CD8-positive, alpha-beta memory T cell (primary cell): ENCODE measurements at places on chromosomes 3 and 15.

DNA sequence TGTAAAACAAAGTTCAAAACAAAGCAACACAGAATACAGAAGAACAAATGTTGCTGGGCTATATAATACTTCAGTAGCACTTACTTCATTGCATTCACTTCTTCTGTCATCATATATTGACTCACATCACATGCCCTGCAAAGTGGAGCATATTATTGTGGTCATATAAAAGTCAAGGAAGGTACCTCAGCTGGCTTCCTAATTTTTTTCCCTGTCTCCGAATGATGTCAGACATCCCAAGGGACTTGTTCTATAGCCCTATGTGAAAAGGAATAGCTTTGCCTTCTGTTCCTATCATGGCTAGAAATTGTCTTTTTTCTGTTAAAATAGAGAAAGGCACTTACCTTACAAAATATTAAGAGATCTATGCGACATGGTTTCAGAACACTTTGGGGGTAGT, 109.4 kb downstream of the LRTM1 start:
- no peak for DNase-seq

- no peak for DNase-seq
These were observed 34.6 kb upstream of the CDIN1 start for GRCh38 chr15:36544518-36545466.

- DNase-seq: no peak
These were observed 55.2 kb downstream of the CCDC66 start for GRCh38 chr3:56612146-56612545.

DNA sequence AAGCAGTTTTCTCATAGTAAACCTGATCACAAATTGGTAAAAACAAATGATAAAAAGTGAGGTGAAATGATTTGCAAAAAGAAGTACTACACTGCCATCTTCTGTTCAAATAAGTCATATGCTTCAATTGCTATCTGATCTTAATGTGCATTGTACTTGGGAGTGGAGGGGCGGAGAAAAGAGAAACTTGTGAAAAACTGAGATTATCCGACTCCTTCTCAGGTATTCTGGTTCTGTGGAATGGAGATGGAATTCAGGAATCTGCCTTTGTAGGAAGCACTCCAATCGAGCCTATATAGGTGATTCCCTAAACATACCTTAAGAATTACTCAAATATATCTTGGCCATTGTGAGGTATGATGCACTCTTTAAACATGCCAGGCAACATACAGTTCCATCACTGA, 180.6 kb downstream of the CHL1 start:
- no peak for DNase-seq

DNA sequence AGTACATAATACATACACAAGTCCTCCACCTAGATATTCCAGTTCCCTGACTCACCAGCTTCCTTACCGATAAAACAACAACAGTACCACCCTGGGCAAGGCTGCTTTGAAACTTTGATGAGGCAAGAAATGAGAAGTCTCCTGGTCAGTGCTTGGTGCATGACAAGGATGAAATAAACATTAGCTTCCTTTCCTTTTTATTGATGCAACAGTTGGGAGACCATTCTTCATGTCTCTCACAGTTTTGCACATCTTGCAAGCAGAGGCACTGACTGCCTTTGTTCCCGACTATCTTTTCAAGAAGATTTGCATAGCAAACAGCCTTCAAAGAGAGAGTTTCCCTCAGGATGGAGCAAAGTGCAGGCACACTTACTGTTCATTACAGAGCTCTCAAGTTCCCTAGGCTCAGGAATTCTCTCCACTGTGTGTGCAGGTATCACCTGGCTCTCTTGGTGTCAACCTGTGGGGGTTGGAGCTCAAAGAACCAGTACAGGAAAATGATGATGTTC, 65.2 kb downstream of the MYLK start:
- DNase-seq: no peak
